ENCODE measurements at places on chromosomes 11 and 22.

DNA sequence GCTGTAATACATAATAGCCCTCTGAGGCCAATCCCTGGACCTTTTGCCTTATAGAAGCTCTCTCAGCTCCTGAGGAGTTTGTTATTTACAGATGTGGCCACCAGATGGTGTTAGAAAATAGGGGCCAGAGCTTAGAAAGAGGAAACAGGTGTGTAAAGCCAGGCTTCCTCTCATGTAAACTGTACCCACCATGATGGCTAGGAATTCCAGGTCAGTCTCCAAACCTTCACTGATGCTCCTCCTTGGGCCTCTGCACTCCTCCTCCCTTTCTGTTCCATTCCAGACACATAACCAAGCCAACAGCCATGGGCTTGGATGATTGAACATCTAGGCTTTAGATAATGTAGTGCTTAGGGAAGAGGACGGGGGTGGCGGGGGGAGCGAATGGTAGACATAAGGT lies 39.7 kb downstream of the USP35 start:
- DNase-seq: no peak

DNA sequence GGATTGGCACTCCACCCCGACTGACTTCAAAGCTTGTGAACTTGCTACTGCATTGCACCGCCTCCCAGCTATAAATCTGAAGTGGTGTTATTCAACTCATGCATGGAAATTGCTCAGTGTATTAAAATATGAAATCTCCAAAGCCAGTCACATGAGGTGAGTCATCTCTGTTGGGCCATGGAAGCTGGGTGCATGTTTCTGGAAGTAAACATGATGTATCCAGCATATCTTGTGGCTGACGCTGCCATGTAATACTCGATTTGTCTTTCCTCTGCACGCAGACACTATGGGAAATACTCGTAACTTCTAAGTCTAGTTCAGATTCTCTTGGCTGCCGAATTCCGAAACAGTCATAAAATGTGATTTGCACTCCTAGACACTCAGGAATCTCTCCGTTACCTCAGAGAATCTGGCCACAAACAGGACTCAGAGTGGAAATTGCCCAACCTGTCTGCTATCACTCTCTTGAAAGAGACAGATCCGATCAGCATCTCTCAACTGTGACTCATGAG lies 154.9 kb upstream of the MPPED2 start:
- no peak for DNase-seq

GRCh38 chr11:77141034-77141433 lies 13.0 kb downstream of the MYO7A start:
- no peak for DNase-seq

DNA sequence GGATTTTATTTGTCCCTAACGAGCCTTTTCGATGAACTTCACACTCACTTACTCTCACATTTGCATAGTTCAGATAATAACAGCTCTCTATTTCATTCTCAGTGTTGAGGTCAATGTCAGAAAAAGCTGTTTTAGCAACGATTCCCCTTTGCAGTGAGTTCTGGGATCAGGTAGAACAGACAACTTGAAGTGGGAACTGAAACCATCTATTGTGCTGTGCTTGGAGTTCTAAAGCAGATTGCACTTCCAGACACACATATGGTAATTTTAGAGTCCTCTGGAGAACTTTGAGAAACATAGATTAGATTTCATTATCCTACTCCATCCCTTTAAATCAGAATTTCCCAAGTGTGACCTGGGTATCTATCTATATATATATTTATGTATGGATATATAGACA lies 124.6 kb upstream of the BLID start:
- DNase-seq: no peak

DNA sequence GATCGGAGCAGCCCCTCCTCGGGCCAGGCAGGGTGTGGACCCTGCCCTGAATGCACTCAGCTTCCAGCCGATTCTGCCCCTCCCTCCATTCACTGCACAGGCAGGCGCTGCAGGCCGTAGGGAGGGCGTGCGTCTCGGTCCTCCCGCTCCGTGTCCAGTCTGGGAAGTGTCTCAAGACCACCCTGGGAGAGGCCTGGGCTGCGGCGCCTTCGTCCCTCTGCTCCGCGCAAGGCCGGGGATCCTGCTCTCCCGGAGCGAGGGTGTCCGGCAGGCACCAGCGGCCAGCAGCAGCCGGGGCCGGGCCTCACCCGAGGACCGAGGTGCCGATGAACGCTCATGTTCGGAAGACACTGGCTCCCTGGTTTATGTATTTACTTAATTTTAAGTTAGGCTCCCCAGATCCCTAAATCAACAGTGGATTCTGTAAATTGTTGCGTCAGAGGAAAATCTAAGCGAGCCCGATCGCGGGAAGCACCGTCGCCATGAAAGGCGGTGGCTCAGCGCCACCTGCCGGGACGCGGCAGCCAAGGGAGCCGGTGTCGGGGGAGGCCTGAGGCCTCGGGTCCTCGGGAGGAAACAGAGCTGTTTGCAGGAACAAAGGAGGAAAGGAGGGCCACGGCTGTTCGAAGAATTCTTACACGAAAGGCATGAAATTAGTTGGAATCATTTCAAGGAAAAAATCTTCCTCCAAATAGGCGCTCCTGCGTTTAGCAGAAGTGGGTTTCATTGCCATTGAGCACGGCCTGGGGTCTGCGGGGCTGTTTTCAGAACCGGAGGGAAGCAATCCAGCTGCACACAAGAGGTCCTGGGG lies 195.3 kb downstream of the BRD1 start:
- no peak for DNase-seq

GRCh38 chr11:125062218-125062930 lies 731 bp upstream of the SLC37A2 start:
- no peak for DNase-seq

DNA sequence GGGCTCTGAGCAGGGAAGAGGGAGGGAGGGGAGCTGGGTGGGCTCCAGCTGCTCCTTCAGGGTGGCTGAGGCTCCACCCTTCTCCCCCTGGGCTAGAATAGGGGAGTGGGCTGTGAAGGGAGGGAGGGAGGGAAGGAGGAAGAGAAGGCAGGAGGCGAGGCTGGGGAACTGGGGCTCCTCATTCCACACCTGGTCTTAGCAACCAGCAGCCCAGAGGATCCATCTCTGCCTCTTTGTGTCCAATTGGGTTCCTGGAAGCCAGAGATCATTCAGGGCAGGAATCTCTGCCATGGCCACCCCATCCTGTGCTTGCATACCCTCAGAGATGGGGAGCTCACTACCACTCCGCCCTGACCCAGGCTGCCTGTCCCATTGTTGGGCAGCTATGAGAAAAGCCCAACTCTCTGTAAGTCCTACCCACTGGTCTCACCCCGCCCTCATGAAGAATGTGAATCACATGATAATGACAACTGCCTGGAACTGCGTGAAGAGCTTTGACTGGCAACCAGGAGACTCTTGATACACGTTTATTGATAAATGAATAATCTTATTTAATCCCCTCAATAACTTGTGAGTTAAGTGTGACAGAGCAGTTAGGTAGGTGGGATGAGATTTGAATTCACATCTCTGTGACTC lies 7.9 kb downstream of the NCF4 start:
- DNase-seq: no peak

DNA sequence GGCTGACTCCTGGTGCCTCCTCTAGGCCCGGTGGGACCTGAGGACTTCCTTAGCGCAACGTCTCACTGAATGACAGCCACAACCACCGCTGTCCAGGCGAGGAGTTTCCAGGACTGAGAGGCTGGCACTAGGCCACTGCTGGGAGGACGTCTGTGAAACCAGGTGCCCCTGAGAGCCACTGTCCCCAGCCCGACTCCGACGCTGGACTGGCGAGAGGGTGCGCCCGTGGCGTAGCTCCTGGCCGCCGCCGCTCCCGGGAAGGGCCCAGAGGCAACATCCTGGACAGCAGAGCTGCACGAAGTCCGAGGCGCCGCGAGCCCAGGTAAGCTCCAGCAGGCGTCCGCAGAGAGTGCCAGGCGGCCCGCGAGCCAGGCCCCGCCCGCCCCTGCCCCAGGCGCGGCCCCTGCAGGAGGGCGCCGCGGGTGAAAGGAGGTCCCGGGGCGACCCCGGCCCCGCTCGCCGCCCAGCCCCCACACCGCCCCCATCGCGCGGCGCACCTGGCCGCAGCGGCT lies 525 bp downstream of the DGCR2 start:
- DNase-seq: no peak

- no peak for DNase-seq
Observed at GRCh38 chr11:116078101-116078591, 573.9 kb upstream of the CADM1 start.

- DNase-seq: no peak
Observed at GRCh38 chr11:64856382-64857227, 12.2 kb upstream of the CDC42BPG start.

DNA sequence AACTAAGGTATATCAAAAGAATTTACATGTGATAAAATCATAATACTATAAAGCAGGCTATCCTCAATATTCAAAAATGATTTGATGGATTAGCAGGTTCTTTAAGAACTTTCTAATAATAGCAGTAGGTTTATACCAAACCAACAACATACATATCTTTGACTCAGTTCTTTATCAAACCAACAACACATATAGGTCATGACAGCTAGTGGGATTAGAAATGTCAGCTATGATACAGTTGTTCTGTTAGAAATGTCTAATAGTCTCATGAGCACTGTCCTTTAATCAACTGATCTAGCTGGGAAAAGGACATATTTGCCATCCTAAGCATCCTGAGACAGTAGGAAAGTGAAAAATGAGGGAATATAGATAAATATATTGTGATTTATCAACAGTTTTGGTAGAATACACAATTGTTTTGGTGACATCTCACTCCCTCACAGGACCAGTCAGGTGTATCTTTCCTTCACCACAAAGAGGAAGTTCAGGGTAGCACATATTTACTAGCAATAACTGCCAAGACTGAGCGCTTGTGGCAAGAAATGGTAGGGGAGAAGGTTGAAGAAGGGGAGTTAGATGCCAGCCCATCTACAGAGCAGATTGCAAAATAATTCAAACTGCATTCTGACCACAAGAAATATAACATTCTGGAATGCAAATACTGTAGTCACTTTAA lies 90.8 kb upstream of the APOA1 start:
- DNase-seq: no peak

DNA sequence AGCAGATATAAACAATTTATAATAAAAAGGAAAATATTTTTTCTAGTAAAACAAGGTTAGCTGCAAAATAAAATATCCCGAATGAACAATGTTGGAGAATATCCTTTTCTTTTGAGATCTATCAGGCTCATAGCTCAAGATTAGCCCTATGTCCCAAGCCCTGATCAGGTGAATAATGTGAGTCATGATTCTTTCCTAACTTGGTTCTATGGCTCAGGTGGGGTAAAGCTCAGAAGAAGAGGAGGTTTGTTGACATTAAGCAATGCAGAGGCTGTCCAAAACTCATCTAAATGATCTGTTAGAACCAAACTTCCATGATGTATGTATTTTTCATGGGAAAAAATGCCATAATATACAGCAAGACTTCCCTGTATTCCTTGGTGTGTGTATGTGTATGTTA lies 86.1 kb downstream of the TRIM44 start:
- no peak for DNase-seq

DNA sequence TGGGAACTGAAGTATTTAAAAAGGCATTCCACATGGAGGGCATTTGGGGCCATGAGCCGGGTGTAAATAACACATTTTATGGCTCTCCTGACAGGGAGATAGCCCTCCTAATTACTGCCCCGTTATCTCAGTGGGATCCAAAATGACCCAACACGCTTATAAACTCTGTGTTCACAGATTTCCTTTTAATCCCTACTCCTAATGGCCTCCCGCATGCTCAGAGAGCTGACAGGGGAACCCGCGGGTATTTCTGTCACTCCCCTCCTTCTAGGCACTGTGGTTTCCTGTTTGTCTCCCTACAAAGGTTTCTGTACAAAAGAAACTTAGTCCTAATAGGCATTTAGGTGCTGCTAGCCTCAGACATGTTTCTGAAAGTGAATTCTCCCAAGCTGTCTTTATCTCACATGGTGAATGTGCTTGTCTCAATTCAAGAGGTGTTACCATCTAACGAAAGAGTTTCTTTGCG lies 202.8 kb upstream of the SEZ6L start:
- no peak for DNase-seq

DNA sequence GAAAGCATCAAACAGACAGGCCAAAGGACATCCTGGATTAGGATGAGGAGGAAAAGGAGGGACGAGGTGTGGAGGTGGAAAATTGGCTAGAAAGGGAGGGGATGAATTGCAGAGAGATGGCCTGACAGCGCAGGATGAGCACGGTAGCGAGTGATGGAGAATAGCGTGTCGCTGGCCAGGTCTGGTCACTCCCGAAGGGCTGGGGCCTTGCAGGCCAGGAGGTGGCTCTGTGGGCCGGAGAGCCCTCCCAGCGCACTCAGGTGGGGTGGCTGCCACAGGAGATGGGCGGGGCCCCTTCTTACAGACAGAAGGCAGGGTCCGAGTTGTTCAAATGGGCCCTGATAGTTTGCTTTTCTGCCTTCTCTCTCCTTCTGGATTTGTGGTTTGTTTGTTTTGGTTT lies 37.1 kb upstream of the THY1 start:
- DNase-seq: no peak

DNA sequence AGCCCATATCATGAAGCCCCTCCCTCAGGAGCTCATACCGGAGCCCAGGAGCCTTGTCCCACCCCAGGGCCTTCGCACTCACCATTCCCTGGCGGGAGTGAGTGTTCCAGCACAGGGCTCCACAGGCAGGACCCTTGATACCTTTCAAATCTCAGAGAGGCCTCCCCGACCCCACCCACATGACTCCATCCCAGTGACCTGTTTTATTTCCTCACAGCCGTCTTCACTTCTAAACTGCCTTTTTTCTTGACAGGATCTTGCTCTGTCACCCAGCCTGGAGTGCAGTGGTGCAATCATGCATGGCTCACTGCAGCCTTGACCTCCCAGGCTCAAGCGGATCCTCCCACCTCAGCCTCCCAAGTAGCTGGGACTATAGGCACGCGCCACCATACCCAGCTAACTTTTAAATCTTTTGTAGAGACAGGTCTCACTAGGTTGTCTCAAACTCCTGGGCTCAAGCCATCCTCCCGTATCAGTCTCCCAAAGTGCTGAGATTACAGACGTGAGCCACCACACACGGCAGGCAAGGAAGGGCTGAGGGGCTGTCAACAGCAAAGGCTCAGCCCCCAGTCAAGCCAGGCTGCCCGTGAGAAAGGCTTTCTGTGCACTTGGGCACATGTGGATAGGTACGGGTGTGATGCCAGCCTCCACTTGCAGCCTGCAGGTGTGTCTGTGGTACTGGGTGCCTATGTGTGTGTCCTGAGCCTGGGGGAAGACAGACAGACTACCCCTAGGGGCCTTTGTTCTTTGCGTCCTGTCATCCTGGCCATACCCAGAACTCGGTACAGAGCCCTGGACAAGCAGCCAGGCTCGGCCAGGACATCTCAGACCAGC lies 9.3 kb downstream of the RPL3 start:
- no peak for DNase-seq

DNA sequence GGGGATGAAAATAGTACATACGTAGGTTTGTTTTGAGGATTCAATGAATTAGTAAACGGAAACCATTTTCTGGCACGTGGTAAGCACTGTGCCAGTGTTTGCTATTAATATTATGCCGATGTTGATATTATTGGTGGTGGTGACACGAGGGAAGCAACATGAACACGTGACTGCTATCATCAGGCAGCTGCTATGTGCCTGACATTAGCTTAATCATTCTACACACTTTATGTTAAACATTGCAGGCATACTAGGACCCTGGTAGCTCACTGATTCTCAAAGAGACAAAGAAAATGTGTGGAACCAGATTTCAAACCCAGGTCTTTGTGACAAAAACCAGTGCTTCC lies 656 bp downstream of the SRRD start:
- DNase-seq: no peak

- no peak for DNase-seq
Observed at GRCh38 chr11:12581923-12582322, 92.3 kb upstream of the TEAD1 start.
